Coronary artery (tissue), 2 donors: ENCODE measurements at places on chromosomes 4 and X.

GRCh38 chrX:16357902-16358301 lies 190.6 kb downstream of the MAGEB17 start:
- no peak for DNase-seq

GRCh38 chr4:23952258-23952657 lies 62.4 kb upstream of the PPARGC1A start:
- no peak for DNase-seq

DNA sequence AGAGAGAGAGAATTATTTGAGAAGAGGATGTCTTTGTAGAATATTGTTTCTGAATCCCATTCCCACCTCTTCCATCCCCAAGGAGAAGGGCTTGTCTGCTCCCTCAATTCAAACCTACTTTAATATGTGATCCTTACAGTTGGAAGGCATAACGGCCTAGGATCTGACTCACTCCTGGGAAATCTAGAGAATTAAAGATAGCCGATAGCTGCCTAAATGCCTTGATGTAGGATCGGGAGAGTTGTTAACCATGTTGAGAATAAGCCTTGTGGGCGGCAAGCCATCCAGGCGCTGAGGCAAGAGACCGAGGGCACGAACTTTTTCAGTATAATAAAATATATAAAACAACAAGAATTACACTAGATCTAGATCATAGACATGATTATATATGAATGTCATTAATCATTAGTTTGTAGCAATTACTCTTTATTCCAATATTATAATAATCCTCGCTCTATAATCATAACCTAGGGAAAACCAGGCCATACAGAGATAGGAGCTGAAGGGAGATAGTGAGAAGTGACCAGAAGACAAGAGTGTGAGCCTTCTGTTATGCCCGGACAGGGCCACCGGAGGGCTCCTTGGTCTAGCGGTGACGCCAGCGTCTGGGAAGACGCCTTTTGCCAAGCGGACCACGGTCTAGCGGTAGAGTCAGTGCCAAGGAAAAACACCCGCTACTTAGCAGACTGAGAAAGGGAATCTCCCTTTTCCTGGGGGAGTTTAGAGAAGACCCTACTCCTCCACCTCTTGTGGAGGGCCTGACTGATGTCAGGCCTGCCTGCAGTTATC lies 13.5 kb downstream of the EMCN start:
- DNase-seq, result no peak

DNA sequence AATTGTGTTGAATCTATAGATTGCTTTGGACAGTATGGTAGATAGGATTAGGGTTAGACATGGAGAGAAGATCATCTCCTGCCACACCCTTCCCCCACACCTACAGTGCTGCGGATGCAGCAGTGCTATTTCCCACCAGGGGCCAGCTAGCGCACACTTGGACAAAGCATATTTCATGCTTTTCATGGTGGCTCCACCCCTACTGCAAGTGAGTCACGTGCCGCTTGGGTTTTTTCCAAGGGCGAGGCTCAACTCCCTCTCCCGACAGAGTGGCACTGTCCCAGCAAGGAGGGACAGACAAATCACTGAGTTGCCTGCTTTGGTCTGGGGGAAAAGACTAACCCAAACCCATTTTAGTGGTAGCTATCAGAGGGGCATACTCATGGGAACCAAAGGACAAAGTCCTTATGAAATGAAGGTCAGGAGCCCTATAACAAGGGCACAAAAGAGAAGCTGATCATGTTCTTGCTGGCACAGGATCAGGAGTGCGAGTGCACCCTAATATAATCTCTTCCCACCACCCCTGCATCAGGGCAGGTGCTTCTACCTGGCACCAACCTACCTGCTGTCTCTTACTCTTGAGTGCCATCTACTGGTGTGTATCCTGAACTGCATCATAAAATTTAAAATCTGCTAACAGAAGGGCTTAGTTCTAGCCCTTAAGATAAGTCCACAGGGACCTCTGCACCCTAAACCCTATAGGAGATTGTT lies 55.1 kb upstream of the PGAM4 start:
- no peak for DNase-seq

GRCh38 chr4:144574000-144574399 lies 72.0 kb upstream of the HHIP start:
- no peak for DNase-seq

GRCh38 chr4:83556006-83556707 lies 20.2 kb downstream of the GPAT3 start:
- no peak for DNase-seq

GRCh38 chr4:77826275-77826674 lies 7.1 kb upstream of the CNOT6L start:
- no peak for DNase-seq

GRCh38 chrX:133580625-133581024 lies 165.3 kb upstream of the GPC4 start:
- DNase-seq, result no peak

DNA sequence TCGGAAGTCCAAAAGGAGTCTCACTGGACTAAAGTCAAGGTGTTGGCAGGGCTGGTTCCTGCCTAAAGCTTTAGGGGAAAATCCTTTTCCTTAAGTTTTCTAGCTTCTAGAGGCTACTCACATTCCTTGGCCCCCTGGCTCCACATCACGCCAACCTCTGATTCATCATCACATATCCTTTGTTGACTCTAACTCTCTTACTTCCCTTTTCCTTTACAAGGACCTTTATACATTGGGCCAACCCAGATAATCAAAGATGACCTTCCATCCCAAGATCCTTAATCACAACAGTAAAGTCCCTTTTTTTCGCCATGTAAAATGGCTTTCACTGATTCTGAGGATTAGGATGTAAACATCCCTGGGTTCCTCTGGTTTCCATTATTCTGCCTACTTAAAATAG lies 146.4 kb upstream of the DCAF8L1 start:
- DNase-seq, result no peak

- DNase-seq, result no peak
Observed at GRCh38 chrX:11781734-11782370, 23.8 kb downstream of the MSL3 start.

DNA sequence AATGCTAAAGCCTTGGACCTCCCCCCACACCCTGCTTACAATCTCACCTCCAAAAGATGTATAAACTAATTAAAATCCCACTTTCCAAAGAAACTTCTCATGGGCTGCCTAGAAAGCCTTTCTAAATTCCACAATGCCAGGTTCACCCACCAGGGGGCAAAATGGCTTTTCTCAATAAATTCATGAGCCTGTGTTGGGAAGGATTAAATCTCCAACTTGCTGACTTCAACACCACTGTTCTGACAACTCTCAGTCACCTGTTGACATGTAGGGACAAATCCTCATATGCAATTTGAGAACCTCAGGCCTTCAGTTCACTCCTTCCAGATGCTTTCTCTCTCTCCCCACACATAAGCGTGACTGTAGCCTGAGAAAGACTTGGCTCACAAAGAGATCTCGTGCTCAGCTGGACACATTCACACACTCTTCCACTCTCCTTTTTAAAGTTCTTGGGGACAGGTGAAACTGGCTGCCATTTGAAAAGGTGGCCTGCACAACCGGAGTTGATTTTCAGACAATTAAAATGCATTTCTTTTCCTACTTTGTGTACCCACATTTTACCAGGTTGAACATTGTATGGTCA lies 88.6 kb upstream of the PRPS2 start:
- DNase-seq, result no peak

GRCh38 chr4:84493092-84493850 lies 5.8 kb downstream of the NKX6-1 start:
- DNase-seq, result no peak

GRCh38 chr4:130419211-130419975 lies 1323.4 kb downstream of the C4orf33 start:
- DNase-seq, result no peak

GRCh38 chr4:3470244-3471097 lies 7.4 kb downstream of the DOK7 start:
- no peak for DNase-seq

GRCh38 chr4:91325495-91325894 lies 978.3 kb upstream of the GRID2 start:
- no peak for DNase-seq

DNA sequence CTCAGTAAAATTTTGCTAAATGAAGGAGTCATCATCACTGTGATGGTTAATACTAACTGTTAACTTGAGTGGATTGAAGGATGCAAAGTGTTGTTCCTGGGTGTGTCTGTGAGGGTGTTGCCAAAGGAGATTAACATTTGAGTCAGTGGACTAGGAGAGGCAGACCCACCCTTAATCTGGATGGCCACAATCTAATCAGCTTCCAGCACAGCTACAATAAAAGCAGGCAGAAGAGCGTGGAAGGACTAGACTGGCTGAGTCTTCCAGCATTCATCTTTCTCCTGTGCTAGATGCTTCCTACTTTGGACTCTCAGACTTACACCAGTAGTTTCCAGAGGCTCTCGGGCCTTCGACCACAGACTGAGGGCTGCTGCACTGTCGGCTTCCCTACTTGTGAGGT lies 21.3 kb upstream of the WDR44 start:
- no peak for DNase-seq

DNA sequence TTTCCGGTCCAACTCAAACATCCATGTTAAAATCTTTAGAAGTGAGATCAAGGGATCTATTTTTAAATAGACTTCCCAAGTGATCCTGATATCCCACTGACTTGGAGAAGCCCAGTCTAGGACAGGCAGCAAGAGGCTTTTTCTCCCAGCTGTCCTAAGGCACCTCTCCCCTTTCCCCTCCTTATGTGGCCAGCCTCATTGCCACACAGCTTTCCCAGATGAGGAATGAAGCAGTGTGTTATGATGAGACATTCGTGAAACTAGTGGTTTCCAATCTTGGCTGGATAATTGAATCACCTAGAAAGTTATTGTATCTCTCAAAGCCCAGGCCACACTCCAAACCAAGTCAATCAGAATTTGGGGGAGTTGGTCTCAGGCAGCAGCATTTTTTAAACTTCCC lies 16.8 kb upstream of the HSD17B13 start:
- DNase-seq, result no peak

DNA sequence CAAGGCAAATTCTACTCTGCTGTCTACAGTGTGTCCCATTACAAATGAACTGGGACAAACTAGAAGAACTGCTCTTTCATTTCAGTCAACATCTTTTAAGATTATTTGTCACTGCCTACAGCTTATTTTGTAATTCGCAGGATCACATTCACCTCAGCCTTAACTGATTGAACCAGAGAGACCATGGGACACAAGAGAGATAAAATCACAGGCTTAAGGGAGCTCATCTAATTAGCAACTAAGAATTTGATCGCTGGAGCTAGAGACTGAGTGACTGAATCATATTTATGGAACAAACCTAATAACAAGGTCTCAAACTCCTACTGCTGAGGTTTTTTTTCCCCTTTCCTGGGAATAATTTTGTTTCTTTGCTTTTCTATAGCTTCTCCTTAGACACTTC lies 898.2 kb downstream of the PCDH18 start:
- DNase-seq, result no peak

DNA sequence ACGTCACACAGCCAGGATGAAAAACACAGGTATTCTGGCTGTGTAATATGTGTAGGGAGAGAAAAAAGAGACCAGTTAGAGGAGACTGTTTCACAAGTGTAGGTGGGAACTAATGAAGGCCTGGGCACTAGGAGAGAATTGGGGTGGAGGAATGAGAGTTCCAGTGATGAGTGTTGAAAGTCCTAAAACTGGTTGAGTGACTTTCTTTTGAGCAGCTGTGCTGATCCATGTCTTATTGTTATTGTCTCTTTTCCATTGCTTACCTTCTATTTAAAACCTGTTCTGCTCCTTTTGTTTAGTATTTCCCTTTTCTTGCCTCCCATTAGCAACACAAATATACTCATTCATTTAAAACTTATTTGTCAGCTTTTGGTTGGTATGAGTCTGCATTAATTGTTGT lies 88.7 kb downstream of the PDLIM5 start:
- DNase-seq, result no peak

GRCh38 chrX:48883729-48884128 lies 13.8 kb downstream of the TIMM17B start:
- DNase-seq, result no peak

DNA sequence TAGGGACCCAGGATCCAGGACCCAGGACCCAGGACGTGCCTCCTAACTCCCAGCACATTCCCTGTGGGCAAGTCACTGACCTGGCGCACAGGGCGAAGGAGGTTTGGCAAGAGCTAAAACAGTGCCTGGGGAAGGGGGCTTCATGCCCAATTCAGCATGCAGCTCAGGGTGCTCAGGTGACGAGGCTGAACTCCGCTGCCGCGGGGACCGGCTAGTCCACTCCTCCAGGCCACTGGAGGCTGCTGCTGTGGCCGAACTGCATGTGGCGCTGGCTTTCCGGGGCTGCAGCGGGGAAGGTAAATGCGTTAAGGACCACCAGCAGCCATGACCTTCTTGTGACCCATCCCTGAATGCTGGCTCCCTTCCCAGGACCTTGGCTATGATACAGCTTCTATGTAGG lies 4.9 kb upstream of the PIM2 start:
- no peak for DNase-seq

- DNase-seq, result no peak
Observed at GRCh38 chr4:16627999-16628398, 270.4 kb downstream of the LDB2 start.

- no peak for DNase-seq
Observed at GRCh38 chr4:69057620-69058409, 38.5 kb upstream of the UGT2B7 start.

DNA sequence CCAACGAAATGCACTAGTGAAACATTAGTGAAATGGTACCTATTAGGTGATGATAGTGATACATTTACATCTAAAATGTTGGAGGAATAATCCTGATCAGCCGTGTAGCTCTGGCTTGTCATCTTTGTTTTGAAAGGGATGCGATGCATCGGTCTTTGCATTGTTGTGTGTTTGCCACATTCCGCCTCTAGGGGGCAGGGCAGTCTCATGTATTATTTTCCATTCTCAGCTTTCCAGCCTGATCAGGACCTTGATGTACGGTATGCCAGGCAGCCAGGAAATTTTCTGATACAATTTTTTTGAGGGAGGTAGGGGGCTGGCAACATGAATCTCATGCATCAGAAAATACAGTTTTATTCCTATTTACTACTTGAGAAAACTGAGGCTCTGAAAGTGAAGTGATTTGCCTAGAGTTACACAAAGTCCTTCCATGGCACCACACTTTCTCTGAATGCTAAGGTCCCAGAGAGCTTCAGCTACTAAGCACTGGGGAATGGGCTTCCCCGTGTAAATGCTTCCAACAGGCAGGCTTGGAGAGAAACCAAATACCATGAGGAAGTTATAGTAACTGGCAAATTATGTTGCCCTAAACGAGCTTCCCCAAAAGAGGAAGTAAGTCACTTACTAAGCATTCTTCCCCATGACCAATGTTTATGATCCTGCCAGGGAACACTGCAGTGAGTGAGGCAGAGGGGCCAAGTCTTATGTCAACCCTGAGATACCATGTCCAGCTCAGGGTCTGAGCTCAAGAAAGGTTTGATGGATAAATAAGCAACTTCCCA lies 31.8 kb upstream of the IQSEC2 start:
- DNase-seq, result no peak

GRCh38 chrX:4800756-4801155 lies 1087.3 kb upstream of the PRKX start:
- DNase-seq, result no peak

GRCh38 chrX:19007868-19008267 lies 24.0 kb upstream of the PHKA2 start:
- DNase-seq, result no peak

GRCh38 chr4:29319663-29320340 lies 1400.4 kb upstream of the PCDH7 start:
- DNase-seq, result no peak
